Left cardiac atrium (tissue), 4 donors: ENCODE measurements at places on chromosomes 7 and 10. TPM values are rescaled to one million over a fixed set of nuclear protein-coding genes. Genes with fewer than 3 reads are reported as not detected.

The CYP26C1 gene
- 0.05 TPM for total RNA-seq

The CEP55 gene
- 1.7 TPM for total RNA-seq

The PAPSS2 gene
- total RNA-seq: 14.7 TPM

The LIPN gene
- total RNA-seq: not detected

The DDC gene
- total RNA-seq: not detected
